ENCODE measurements at places on chromosomes 13 and 19. TPM values are rescaled to one million over a fixed set of nuclear protein-coding genes. Genes with fewer than 3 reads are reported as not detected.

ZNF302 gene
- polyA plus RNA-seq: 77.1 TPM

ZNF492 gene
- 1.0 TPM for polyA plus RNA-seq

CCDC194 gene
- not detected for polyA plus RNA-seq

MBD3L2 gene
- polyA plus RNA-seq: not detected

GRCh38 chr19:42283188-42284065, 14.4 kb downstream of the CIC start:
- peak; percentile 99 for DNase-seq

DNA sequence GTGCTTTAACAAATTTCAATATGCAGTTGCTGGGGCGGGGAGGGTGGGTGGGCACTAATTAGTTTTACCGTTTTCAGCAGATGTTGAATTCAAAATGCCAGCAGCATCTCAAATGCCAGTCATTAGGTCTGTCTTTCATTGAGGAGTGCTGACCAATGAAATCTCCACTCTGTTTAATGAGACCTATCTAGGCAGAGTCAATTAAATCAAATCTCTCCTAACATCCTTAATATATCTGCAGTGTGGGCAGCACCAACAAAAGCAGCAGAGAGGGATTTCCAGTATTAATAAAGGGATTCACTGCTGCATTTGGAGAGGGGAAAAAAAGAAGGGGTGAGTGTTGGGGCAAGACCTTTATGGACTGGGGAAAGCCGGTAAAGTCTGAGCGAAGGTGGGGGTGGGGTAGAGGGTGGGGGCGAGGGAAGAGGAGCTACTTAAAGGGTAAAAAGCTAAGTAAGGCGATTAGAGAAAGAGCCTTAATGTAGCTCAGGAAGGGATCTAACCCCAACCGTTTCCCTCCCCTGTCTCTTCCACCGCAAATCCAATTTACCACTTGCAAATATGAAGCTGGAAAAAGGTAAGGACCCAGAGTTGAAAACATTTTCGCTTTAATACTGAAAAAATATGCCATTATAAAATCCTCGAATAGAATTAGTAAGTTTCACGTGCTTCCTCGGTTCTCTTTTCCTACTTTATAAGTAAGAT, 4.5 kb downstream of the SLITRK1 start:
- no peak for DNase-seq

- peak; percentile 72 for DNase-seq
Observed at GRCh38 chr19:48290771-48291488, 21.0 kb downstream of the ZNF114 start.

- no peak for DNase-seq
Observed at GRCh38 chr13:84659359-84659661, 777.0 kb upstream of the SLITRK1 start.

- no peak for DNase-seq
Observed at GRCh38 chr19:17831419-17831888, 10.1 kb upstream of the INSL3 start.

- no peak for DNase-seq
Observed at GRCh38 chr13:24243302-24243701, 66.1 kb upstream of the C1QTNF9 start.

- DNase-seq: no peak
Observed at GRCh38 chr19:6564393-6564792, 26.6 kb downstream of the CD70 start.

DNA sequence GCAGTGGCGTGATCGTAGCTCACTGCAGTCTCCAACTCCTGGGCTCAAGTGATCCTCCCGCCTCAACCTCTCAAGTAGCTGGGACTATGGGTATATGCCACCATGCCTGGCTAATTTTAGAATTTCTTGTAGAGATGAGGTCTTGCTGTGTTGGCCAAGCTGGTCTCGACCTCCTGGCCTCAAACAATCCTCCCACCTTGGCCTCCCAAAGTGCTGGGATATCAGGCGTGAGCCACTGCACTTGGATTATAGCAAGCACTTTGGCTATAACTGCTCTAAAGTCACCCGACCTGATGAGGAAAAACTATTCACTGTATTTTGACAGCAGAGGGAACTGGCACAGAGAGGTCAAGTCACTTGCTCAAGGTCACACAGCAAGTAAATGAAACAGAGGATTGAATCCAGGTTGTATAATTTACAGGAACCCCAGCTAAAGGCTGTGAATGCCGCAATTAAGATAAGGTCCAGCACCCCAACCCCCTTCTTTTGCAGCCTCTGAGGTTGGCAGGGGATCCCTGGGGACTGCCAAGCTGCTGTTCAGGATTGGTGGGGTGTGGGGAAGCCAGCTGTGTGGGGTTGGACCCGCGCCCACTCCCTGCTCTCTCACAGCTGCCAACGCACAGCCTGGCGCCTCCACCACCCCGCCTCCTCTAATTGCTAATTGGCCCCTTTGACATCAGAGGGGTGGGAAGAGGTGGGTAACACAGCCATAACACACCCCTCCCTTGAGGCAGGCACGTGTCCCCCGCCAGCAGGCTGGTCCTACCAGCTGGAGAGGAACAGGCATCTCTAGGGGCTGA, 6.0 kb downstream of the TMIGD2 start:
- no peak for DNase-seq

DNA sequence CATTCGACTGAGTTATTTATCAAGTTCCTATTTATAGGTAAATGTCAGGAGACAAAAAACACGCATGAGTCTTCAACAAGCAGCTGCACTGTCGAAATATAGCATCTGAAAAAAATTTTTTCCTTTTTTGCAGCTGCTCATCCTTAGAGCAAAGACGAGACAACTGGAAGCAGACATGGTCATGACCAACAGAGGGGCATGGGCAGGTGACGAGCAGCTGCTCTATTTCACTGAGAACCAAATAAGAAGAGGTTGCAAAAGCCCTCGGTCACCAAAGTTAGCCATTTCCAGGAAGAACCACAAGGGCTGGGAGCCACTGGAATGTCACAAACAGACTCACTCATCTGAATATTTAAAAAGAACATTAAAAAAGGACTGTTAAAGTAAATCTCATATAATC, 22.2 kb downstream of the SOHLH2 start:
- no peak for DNase-seq

- DNase-seq: peak; percentile 93
Observed at GRCh38 chr19:50679177-50680125, 30.2 kb downstream of the C19orf81 start.

GRCh38 chr19:43634506-43634871, 5.2 kb downstream of the CADM4 start:
- peak; percentile 82 for DNase-seq

GRCh38 chr13:38365661-38366060, 16.0 kb downstream of the UFM1 start:
- no peak for DNase-seq

DNA sequence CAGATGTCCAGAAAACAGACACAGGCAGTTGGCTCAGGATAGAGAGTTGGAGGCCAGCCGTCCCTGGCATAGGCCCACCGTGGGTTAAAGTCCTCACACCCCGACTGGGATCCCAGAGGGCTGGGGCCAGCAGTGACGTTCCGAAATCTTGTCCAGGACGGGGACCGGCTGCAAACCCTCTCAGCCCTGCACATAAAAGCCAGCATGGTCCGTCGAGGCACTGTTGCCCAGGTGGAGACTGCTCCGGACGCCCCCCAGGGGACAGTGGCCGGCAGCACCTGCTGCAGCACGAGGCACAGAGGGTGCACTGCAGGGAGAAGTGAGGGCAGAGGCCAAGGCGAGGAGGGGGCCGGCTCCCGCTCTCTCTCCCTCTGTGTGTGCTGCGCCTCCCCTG, 4.3 kb upstream of the IFNL2 start:
- no peak for DNase-seq

DNA sequence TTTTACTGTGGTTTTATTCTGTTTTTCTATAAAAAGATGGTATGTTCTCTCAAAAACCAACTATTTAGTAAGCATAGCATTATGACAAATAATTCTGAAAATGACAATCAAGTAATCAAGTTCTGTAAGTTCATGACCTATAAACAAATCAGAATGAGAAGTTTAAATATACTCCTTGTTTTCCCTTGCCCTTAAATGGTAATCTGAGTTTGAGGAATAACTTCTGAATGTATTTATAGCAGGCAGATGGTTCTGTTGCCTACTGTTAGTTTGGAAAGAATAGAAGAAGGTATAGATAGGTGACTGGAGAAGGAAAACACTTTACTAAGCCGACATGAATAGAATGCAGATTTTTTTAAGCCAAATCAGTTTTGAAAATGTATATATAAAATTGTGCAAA, 63.9 kb downstream of the POSTN start:
- DNase-seq: no peak

DNA sequence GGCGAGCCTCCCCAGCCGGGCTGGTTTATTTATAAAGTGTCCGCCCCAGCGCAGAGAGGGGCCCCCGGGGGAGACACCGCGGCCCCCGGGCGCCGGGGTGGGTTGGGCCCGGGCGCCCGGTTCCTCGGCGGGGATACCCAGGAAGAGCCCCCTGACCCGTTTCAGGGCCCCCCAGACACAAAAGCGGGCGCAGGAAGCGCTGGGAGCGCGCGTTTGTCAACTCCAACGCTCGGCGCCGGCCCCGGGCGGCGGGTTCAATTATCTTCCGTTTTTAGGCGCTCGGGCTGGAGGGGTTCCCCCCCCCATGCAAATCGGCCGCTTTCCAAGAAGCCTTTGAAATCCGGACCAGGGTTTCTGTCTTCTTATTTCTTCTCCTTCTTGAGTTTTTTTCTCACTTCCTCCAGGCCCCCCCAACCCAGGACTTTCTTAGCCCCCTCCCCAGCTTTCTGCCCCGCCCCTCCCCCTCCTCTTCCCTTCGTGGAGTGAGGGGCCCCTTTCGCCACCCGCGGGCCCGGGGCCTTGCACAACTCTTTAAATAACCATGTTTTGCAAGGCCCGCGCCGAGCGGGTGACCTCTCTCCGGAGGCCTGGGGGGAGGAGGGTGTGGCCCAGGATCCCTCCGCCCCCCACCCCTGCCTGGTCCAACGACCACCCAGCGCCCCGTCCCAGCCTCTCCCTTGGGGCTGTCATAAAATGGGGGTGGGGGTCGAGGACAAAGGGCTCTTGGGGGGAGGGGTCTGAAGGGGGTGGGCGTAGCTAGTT, 935 bp downstream of the ARID3A start:
- peak; percentile 63 for DNase-seq

DNA sequence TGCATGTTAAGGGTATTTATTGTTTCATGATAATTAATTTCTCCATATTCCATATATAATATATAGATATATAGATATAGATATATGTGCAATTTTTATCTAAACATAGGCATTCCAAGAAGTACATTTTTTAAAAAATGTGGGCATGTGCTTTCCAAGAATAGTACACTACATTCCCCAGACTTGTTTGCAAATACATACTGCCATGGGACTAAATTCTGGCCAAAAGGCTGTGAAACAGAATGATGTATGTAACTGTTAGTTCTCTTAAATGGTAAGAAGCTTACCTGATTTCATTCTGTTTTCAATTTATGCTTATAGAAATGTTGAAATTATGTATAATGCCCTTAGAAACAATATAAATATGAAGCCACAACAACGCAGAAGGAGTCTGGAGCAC, 503.2 kb upstream of the SPRY2 start:
- no peak for DNase-seq

DNA sequence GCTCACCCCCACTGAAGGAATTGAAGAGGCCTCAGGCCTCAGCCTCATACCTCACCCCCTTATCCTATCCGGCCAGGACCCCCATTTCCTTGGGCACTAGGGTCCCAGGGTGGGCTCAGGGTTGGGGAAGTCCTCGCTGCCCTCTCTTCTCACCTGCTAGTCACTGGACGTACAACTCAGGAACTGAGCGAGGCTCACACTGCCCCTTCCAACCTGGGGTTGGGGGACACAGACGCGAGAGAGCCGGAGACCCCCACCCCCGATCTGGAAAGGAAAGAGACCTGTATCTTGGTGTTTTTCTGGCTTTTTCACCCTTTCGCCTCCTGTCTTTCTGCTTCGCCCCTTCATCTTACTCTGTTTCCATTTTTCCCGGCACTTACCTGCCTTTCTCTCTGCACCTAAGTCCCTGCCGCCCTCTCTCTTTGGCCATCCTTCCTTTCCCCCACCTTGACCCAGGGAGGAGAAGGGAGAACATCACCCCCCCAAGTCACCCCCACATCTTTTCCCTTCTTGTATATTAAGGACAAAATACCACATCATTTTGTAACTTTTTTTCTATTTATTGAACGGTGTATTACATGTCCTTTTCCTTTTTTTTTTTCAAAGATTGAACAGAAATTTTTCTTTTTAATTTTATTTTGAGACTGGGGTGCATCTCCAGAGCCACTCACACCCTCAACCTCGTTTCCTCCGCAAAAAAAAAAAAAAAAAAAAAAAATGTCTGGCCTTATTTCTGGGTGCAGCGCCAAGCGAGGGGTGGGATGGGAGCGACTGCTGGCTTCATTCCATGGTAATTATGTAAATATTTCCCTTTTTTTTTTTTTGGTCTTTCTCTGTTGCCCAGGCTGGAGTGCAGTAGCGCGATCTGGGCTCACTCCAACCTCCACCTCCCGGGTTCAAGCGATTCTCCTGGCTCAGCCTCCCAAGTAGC, 36.6 kb downstream of the ZSWIM4 start:
- DNase-seq: no peak

- no peak for DNase-seq
Observed at GRCh38 chr19:7619671-7620441, 9.5 kb downstream of the XAB2 start.

DNA sequence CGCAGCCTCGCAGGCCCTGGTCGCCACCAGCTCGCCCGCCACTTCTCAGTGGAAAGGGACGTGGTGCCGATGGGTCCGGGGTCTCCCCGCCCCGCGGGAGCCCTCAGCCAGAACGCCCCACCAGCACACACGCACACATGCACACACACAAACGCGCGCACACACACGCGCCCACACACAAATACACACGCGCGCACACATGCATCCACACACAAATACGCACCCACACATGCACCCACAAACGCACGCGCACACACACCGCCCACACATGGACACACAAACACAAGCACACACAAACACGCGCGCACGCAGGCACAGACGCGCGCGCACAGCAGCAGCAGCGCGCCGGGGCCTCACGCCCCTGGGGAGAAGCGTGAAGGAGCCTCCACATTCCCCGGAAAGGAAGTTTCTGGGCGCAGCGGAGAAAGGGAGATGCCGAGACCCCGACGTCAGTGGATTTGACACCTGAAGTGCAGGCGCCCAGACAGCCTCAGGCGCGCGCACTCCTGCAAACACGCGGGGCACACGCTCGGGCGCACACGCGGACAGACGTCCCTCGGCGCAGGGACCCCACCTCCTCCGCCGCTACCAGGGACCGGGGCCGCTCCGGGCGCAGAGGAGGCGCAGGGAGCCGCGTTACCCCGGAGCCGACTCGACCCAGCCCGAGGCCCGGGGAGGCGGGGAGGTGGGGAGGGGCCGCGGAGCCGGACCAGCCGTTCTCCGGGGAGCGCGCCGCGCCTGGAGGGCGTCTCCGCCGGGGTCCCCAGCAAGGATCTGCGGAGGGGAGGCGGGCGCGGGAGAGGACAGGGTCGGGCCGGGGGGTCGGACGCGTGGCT, 622 bp downstream of the RASA3 start:
- no peak for DNase-seq

- peak; percentile 23 for DNase-seq
Observed at GRCh38 chr19:7004313-7004931, 16.8 kb downstream of the MBD3L2B start.

- no peak for DNase-seq
Observed at GRCh38 chr13:102584434-102584833, 12.4 kb upstream of the TPP2 start.

DNA sequence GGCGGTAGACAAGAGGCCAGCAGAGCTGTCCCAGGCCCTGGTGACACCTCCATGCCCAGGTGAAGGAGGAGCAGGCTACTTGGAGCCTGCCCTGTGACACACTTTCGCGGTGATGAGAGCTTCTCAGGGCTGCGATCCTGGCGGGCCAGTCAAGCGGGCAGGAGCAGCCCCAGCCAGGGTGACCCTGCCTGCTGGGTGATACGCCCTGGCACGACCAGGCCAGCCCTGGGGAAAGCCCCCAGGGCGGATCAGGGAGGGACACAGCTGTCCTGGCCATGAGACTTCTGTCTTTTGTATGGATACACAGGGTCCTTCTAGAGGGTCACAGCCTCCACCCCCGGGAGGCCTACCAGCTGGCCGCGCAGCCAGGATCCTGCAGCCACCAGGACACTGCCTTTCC, 13.1 kb downstream of the DNM2 start:
- no peak for DNase-seq

All from spinal cord (tissue), 10 donors.